ENCODE measurements at places on chromosomes 16 and 17.

DNA sequence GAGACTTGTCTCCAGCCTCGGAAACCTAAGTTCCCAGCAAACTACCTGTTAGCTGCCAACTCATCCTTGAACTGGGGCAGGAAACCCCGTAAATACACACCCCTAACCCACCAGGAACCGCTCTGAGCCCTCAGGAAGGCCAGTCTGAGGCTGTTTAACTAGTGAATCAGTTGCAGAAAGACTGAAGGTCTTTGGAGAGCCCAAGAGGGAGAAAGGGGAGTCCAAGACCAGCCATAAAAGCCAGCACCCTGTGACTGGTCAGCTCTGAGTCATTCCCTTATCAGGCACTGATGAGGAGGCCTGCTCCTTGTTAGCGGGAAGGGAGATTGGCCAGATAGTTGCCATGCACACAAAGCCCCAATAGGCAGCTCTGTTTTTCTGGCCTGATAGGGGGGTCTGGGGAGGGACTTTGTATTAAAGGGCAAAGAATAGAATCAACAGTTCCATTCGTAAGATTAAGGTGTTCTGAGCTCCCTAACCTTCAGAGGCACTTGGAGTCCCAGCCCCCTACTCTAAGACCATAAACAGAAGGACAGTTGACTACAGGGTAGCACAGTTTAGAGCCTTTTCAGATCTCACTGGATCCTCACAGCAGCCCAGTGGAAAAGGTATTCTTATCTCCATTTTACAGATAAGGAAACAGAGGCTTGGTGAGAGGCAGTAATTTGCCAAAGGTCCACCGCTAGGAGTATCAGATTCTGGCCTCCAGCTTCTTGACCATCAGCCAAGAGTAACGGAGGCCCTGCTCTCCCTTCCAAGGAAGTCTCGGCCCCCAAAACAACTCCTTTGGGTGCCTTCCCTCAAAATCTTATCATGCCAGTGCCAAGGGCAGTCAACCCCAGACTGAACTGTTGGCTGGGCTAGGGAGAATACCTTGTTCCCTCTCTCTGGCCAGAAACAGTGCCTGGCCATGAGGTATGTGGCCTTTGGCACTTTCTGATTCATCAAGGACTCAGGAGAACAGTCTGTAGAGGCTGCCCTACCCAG lies 2.2 kb upstream of the KRT19 start:
- no peak for DNase-seq

- DNase-seq, result no peak
These were observed 377.5 kb upstream of the DYNLRB2 start for GRCh38 chr16:80163339-80163738.

GRCh38 chr17:75820094-75821080 lies 23.8 kb downstream of the UNC13D start:
- no peak for DNase-seq

DNA sequence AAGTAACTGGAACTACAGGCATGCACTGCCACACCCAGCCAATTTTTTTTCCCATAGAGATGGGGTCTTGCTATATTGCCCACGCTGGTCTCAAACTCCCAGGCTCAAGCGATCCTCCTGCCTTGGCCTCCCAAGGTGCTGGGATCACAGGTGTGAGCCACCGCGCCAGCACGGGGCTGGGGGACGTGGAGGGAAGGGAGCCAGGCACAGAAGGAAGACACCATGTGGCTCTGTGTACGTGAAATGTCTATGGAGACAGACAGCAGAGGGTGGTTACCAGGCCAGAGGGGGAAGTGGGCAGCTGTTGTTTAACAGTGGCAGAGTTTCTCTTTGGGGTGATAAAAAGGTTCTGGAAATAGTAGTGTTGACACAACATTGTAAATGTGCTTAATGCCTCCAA lies 4.6 kb upstream of the PIEZO1 start:
- no peak for DNase-seq

DNA sequence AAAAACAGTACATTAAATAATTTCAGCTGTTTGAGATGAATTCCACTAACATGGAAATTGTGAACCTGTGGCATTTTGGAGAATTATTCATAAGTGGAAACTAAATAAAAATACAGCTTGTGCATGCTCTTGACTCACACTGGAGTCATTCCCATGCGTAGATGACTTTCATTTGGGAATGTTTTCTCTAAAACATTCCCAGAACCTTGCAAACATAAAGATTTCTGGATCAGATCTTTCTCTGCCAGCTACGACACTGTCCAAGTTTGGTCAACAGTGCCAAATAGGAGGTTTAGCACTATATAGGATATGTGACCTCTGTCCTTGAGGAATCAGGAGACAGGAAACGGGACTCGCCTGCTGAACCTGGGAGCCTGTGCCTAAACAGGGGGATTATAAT lies 400.9 kb downstream of the SLC39A11 start:
- DNase-seq, result no peak

DNA sequence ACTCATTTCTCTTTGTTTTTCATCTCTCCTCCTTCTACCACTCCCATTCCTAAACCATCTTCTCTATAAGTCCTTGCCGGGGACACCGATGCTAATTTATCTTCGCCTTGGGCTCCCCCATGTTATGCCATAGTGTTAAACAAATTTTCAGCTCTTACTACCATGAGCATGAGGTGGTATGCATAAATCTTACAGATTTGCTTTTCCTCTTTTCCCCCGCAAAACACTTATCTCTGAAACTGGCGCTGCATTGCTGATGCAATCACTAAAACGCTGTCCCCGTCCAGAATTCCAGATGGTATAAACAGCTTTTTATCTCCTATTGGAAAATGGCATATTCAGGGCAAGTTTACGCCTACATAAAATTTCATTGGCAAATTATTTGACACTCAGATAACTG lies 673.6 kb upstream of the CDH8 start:
- DNase-seq, result no peak

DNA sequence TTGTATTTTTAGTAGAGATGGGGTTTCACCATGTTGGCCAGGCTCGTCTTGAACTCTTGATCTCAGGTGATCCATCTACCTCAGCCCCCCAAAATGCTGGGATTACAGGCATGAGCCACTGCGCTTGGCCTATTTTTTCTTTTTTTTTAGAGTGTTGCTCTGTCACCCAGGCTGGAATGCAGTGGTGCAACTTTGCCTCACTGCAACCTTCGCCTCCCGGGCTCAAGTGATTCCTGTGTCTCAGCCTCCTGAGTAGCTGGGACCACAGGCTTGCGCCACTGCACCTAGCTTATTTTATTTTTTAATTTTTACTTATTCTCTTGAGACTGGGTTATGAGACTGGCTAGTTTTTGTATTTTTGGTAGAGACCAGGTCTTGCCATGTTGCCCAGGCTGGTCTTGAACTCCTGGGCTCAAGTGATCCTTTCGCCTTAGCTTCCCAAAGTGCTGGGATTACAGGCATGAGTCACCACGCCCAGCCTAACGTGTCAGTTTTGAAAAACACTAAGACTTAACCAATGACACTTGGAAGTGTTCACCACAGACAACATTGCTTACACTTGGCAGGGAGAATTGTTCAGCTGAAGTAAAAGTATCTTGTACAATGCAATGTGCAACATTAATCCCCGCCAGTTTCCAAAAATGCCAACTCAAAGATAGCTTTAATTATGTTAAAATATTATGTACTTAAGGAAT lies 26.9 kb downstream of the ATAD5 start:
- DNase-seq, result no peak

GRCh38 chr17:42779936-42780850 lies at the start of gene WNK4:
WNK4 (plus strand) TSS chr17:42780610; CDS start chr17:42780699, 89 bp downstream.
- no peak for DNase-seq

GRCh38 chr16:68884401-68884800 lies 41.1 kb downstream of the TANGO6 start:
- no peak for DNase-seq

DNA sequence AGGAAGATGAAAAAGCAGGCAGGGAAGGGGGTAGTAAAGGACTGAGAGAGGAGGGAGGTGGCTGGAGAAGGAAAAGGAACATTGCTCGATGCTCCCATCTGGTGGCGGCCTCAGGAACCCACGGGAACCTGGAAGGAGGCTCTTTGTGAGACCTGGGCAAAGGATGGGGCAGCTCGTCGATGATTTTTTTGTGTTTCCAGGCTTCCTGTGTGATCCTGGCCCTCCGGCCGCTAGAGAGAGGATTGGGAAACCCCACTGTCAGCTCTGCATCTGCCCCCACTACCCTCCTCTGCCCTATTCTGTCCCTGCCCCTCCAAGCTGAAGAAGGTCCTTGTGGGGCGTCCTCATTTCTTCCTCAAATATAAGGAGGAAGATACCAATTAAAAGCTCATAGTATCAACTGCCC lies 6.6 kb downstream of the WFIKKN2 start:
- no peak for DNase-seq

DNA sequence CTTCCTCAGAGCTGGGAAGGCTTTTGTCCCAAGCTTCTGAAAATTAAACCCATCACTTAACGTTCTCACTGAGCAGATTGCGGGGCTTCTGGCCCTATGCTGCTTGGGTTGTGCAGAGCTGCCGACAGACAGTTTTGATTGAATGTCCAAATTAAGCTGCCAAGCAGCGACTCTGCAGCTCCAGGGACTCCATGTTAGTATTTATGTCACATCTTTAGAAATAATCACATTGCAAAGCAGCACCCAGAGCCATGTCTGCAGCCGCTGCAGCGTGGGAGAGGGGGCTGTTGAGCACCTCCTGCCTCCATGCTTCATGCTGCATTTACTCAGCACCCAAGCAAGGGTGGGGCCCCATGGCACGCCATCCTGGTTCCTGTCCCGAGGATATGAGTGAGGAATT lies 178.2 kb upstream of the CACNG3 start:
- no peak for DNase-seq

GRCh38 chr16:60073376-60073775 lies 1339.3 kb upstream of the GOT2 start:
- no peak for DNase-seq

GRCh38 chr17:12743046-12743445 lies 46.3 kb upstream of the ARHGAP44 start:
- no peak for DNase-seq

GRCh38 chr17:59365383-59365981 lies 34.0 kb downstream of the YPEL2 start:
- no peak for DNase-seq

DNA sequence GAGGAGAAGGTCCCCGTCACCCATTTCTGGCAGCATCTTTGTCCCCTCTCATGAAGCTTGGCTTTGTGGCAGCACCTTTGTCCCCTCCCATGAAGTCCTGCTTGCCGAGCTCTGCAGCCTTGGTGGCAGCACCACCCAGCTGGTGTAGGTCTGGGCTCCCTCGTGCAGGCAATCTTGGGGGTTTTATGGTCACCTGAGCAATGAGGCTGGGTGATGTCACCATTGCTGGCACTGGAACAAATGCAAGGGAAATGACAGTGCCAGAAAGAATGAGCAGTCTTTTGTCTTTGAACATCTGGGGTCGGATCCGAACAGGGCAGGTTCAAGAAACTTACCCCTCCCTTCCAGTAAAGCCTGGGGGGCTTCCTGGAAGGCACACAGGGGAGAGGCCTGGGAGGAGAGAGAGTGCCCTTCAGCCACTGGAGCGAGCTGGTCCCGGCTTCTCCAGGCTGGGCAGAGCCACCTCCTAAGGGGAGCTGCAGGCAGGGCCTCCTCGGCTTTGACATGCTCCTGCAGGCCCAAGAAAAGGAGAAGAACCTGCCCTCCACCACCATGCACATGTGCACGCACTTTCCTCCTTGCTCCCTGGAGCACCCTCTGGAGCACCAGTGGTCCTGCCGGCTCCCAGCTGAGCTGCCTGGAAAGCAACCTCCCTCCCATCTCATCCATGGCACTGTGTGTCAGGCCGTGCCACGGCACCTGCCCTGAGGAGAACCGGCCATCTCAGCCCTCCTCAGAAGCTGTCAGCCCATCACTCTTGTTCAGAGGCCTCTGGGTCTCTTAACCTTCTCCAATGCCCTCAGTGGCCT lies 16.0 kb downstream of the BTBD17 start:
- no peak for DNase-seq

GRCh38 chr17:79337053-79337452 lies 262.4 kb downstream of the ENGASE start:
- DNase-seq, result no peak

GRCh38 chr16:77863250-77863649 lies 74.9 kb downstream of the VAT1L start:
- DNase-seq, result no peak

DNA sequence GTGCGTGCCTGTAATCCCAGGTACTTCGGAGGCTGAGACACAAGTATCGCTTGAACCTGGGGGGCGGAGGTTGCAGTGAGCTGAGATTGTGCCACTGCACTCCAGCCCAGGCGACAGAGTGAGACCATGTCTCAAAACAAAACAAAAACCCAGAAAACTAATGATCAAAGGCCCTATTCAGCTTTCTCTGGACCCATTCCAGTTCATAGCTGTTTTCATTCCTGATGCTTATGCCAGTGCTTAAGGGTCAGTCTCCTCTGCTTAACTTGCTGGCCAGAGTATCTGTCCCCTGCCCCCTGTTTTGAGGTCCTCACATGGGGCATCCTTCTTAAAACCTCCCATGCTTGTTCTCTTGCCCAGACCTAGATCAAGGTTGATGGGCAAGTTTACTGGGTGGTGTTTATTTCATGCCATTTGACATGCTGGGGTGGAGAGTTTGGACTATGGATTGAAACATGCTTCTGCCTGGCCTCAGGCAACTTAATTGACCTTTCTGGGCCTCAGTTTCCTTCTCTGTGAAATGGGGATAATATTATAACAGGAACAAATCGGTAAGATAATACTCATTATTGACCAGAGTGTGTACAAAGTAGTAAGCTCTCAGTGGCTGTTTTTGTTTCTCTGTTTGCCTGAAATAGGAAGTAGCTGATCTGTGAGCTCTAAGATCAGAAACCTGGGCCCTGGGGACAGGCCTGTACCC lies 369.8 kb downstream of the CPPED1 start:
- no peak for DNase-seq

- no peak for DNase-seq
These were observed 3.9 kb upstream of the SPATA32 start for GRCh38 chr17:45265821-45266220.

DNA sequence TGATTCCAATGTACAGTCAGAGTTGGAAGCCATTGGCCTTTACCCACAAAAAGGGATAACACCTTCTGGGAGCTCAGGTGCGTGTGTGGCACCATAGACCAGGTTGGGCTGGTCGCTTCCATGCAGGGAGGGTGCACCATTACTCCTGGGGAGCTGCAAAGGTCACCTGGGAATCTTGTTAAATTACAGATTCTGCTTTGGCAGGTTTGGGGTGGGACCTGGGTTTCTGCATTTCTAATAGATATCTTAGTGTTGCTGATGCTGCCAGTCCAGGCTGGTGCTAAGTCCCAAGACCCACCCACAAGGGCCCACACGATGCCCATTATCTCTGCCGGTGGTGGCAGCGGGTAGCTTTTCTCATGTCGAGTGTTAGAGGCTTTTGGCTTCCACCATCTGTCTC lies 148.3 kb upstream of the CACNG5 start:
- no peak for DNase-seq

DNA sequence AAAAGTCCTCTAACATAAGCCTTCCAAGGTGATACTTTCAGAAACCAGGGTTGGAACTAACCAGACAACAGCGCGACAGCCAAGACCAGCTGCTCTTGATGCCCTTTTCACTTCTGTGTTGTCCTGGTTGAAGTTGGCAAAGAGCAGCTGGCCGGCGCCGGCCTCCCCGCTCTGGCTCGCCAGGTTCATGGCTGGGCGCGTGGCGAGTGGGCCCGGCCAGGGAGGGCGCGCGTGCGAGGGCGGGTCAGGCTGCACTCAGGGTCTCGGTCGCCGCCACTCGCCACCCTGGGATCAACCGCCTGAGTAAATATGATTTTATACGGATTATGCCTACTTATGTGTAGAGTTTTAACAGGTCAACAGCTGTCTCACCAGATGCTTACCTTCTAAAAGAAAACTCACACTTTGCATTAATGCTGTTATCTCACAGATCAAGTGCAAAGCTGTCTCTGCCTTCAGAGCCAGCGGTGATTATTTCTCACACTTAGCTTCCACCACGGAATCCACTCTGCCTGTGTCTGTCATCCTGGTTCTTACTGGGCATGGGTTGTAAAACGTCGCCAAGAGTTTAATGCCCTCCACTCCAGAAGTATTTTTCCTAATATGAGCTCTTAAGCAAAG lies 13.5 kb downstream of the KCTD2 start:
- DNase-seq, result no peak
